Adipose tissue (tissue), 3 donors: ENCODE measurements at places on chromosomes 6 and 20. TPM values are rescaled to one million over a fixed set of nuclear protein-coding genes. Genes with fewer than 3 reads are reported as not detected.

GABRR2 gene
- 0.56 TPM for polyA plus RNA-seq

MAS1 gene
- polyA plus RNA-seq, result under 0.01 TPM

PRPH2 gene
- 0.67 TPM for polyA plus RNA-seq

RNF182 gene
- 0.20 TPM for polyA plus RNA-seq

POU3F2 gene
- polyA plus RNA-seq, result not detected

NFATC2 gene
- 2.2 TPM for polyA plus RNA-seq

C6orf58 gene
- polyA plus RNA-seq, result not detected

XKR7 gene
- under 0.01 TPM for polyA plus RNA-seq

PGC gene
- polyA plus RNA-seq, result 263 TPM

CDSN gene
- 0.03 TPM for polyA plus RNA-seq

LRRN4 gene
- 0.69 TPM for polyA plus RNA-seq

DNAH8 gene
- polyA plus RNA-seq, result under 0.01 TPM

RSPO4 gene
- polyA plus RNA-seq, result 0.56 TPM

SPATS1 gene
- polyA plus RNA-seq, result not detected

ADGRF1 gene
- 0.16 TPM for polyA plus RNA-seq

SLC4A11 gene
- 0.29 TPM for polyA plus RNA-seq

SEL1L2 gene
- not detected for polyA plus RNA-seq

C6orf62 gene
- 41.1 TPM for polyA plus RNA-seq

BPIFB4 gene
- 0.12 TPM for polyA plus RNA-seq

ACTR5 gene
- polyA plus RNA-seq, result 3.5 TPM

HLA-DRB5 gene
- polyA plus RNA-seq, result 1.0 TPM

TGM3 gene
- polyA plus RNA-seq, result 0.46 TPM

PERP gene
- polyA plus RNA-seq, result 24.0 TPM

SMIM13 gene
- polyA plus RNA-seq, result 3.3 TPM

BTNL2 gene
- polyA plus RNA-seq, result not detected

OPRM1 gene
- not detected for polyA plus RNA-seq

BPHL gene
- polyA plus RNA-seq, result 9.4 TPM

CST1 gene
- polyA plus RNA-seq, result not detected

UNC93A gene
- not detected for polyA plus RNA-seq
